ENCODE measurements at places on chromosomes 2 and 18.

GRCh38 chr2:40300391-40300790, 151.5 kb downstream of the SLC8A1 start:
- no peak for DNase-seq

DNA sequence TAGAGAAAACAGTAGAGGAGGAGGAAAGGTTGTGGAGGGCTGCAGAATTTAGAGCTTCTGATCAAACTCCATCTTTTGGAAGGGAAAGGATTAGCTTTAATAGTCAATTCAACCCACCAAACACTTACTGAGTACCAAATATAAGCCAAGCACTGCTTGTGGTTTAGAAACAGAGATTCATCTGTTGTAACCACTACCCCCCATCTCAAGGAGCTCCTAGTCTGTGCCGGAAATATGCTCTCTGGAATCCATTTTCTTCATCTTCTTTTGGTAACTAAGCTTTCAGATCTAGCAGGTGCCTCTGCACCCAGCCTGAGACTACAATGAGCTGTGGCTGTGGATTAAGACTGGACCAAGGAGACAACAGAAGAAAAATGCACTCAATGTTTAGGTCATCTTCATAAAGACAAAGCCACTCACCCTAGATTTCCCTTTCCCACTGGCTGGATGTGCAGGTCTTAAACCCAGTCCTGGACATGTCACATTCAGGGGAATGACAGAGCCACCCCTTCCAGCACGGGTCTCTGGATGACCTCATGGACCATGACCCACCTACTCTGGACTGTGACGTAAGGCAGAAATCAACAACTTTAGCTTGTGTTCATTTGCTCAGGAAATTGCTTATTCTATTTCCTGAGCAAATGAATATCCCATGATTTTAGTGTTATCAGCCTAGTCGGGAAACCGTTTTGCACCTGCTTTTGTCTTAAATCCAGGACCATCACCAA, 52.9 kb downstream of the EPB41L3 start:
- DNase-seq: no peak

DNA sequence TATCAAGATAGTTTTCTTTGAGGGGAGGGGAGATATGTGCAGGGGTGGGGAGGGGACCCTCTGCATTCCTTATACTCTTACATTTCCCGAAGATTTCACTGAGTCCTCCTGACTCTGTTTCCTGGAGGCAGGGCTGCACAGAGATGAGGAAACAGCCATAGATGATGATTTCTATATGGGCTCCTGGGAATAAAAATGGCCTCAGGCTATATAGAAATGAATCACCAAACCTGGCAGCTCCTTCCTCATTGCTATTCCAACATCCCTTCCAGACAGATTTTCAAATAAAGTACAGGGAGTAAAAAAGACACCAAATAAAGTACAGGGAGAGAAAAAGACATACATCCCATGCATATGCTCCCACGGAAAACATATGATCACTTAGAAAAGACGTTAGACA, 474.8 kb upstream of the RAB6C start:
- no peak for DNase-seq

- DNase-seq: no peak
These were observed 191.2 kb upstream of the CDH19 start for GRCh38 chr18:66795051-66795450.

DNA sequence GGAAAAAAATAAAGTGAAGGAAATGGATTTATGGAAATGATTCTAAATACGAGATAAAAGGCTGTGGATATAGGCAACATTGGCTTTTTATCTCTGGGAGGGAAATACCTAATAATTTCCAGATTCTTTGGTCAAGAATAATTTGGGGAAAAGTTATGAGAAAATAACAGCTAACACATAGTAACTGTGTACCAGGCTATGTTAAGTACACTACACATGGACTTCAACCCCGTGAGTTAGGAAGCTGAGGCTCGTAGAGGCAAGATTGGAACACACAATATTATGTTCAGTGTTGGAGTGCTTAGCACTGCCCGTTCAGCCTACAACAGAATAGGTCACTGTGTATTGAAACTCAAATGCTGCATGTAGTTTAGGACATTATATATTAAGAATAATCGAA, 34.3 kb upstream of the GPD2 start:
- DNase-seq: no peak

GRCh38 chr2:13193075-13193474, 476.3 kb downstream of the TRIB2 start:
- DNase-seq: peak; percentile 9

- no peak for DNase-seq
These were observed 182.2 kb downstream of the CMPK2 start for GRCh38 chr2:6683516-6683915.

DNA sequence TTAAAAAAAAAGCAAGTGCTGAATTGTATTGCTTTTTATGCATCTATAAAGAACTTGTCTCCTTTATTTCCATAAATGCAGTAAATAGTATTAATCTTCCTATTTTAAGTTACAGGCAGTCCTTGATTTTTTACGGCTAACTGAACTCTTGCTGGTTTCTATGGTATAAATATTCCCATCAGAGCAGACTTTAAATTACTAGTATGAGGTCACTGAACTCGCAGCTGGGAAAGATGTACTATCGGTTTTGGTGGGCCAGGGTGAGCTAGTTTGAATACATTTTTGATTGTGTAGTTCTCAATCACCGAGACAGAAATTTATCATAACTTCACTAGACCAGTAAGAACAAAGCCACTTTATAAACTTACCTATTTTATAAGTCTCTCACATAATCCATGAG, 20.9 kb upstream of the KDSR start:
- DNase-seq: no peak

GRCh38 chr2:229180658-229181057, 90.4 kb downstream of the PID1 start:
- no peak for DNase-seq

DNA sequence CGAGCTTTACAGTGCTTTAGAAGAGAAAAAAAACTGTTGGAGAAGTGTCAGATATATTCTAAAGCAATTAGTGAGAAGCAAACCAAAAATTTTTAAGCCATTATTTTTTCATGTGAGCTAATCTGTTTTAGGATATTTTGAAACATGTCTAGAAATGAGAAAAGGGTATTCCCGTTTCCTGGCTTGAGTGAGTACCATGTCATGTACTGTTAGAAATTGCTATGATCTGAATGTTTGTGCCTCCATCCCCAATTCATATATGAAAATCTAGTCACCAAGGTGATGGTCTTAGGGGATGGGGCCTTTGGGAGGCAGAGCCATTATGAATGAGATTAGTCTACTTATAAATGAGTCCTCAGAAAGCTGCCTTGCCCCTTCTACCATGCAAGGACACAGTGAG, 493.3 kb upstream of the GCFC2 start:
- no peak for DNase-seq

- DNase-seq: no peak
These were observed 62.6 kb downstream of the MARCO start for GRCh38 chr2:119004602-119005001.

DNA sequence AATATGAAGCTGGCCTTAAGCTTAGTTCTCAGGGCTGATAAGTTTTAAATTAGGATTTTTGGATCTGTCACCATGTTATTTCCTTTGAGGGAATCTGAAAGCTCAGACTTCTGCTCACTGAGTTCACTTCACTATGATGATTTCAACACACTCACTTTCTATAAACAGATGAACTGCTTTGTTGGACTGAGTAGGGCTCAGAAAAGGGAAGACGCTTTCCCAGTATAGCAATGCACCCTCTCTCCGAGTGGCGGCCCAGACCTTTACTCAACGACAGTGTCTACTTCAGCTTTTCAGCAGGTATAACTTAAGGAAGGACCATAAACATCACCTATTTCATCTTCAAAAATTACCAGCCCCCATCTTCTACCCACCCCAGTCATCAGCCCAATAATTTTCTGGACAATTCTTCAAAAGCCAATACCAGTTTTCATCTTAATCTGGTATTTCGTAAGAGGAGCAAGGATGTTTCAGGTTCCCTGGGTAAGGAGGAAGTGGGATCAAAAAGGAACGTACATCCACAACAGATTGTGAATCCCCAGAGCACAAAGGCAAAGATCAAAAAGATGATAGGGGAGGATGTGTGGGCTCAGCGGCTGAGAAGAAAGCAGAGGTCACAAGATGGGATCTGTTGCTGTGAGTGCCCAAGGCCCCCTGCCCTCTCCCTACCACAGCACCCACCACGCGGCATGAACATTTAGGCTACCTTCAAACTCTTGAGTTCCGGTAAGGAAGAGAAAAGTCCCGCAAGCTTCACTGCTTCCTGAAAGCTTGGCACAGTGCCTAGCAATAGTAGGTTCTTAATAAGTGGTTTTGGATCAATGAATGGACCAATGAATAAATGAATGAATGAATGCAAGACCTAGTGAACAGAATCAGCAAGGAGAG, 41.9 kb downstream of the LPIN2 start:
- no peak for DNase-seq

DNA sequence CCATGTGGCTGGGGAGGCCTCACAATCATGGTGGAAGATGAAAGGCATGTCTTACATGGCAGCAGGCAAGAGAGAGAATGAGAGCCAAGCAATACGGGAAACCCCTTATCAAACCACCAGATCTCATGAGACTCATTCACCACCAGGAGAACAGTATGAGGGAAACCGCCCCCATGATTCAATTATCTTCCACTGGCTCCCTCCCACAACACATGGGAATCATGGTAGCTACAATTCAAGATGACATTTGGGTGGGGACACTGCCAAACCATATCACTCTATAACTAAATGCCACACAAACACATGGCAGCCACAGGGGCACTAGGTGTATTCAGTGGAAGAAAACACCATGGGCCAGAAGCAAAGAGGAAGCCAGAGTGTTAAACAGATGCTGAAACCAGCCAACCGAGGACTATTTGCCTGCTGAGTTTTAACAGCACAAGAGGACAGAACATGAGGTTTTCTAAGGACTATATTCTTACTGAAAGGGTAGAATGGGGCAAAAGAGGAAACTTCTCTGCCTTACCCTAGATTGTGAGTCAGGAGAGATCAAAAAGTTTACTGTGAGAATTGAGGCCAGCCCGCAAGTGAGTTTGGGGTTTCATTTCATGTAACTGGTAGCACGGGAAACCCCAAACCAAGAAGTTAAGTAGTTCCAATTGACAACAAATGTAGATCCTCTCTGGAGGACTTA, 49.2 kb downstream of the SIGLEC15 start:
- peak; percentile 71 for DNase-seq

- DNase-seq: peak; percentile 64
These were observed 67.5 kb downstream of the ZEB2 start for GRCh38 chr2:144452169-144452988.

- DNase-seq: no peak
These were observed 61.0 kb downstream of the C2orf76 start for GRCh38 chr2:119305497-119306195.

DNA sequence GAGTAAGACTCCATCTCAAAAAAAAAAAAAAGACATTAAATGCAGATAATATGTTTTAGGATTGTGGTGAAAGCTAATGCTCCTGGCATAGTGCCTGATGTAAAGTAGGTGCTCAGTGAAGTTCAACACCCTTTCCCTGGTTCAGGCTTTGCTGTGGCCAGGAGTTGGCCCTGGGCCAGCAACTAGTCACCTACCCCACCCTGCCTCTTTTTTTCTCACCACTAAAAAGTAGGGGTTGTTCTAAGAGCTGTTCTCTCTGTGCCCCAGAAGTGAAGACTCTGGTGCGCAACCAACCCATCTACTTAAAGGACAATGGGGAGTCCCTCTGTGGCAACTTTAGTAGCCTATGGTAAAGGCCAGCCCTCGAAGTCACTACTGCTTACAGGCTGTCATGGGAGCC, 75.9 kb downstream of the DNMT3A start:
- peak; percentile 81 for DNase-seq

GRCh38 chr2:147027436-147027835, 817.4 kb upstream of the ACVR2A start:
- no peak for DNase-seq

GRCh38 chr2:149409506-149409905, 79.1 kb downstream of the LYPD6 start:
- DNase-seq: no peak

- no peak for DNase-seq
These were observed 636.7 kb upstream of the SYT4 start for GRCh38 chr18:43914018-43914417.

DNA sequence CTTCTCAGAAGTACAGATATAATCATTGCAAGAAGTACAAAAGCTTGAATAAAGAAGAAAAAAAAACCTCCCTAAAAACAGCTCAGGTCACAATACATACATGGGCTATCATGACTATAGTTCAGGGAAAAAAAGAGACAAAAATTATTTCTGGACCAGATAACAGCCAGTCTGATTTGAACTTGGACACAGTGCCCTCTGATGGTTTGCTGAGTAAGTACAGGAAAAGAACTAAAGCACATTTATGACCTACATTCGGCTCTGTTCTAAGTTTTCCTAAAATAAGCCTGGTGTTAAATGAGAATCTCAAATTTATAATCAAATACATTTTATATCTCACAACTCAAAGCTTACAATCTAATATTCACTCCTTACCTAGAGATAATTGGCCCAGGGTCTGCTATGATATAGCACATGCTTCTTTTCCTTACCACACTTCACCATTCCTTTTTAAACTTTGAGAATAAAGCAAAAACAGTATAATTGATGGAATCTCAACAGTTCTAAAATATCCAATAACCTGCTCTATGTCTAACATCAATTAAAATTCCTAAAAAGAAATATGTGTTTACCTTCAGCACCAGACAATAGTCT, 81.1 kb downstream of the RAPH1 start:
- DNase-seq: peak; percentile 70
